ENCODE measurements at places on chromosomes 13 and 19.

DNA sequence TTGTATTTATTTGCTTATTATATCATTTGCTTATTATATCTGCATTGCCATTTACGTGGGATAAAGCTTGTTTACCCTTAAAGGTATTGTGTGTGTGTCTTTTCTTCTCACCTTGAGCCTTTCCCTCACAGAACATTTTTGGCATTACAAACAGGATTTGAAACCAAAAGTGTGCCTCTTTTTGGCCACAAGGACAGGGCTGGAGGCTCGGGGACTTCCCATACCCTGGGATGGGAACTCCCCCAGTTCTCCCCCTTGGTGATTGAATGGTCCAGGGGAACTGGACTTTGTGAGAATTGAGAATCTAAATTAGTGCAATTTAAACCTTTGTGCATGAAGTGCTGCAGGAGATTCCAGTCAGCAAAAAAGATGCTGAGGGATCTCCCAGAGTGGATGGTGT lies 2.4 kb upstream of the ZNF506 start:
- no peak for DNase-seq

- DNase-seq = no peak
Measured at GRCh38 chr19:54905421-54905802, 536 bp upstream of the NCR1 start.

- DNase-seq = peak; percentile 74
Measured at GRCh38 chr13:51645154-51645650, 60.9 kb downstream of the WDFY2 start.

- no peak for DNase-seq
Measured at GRCh38 chr19:7894612-7895309, 6.5 kb downstream of the LRRC8E start.

DNA sequence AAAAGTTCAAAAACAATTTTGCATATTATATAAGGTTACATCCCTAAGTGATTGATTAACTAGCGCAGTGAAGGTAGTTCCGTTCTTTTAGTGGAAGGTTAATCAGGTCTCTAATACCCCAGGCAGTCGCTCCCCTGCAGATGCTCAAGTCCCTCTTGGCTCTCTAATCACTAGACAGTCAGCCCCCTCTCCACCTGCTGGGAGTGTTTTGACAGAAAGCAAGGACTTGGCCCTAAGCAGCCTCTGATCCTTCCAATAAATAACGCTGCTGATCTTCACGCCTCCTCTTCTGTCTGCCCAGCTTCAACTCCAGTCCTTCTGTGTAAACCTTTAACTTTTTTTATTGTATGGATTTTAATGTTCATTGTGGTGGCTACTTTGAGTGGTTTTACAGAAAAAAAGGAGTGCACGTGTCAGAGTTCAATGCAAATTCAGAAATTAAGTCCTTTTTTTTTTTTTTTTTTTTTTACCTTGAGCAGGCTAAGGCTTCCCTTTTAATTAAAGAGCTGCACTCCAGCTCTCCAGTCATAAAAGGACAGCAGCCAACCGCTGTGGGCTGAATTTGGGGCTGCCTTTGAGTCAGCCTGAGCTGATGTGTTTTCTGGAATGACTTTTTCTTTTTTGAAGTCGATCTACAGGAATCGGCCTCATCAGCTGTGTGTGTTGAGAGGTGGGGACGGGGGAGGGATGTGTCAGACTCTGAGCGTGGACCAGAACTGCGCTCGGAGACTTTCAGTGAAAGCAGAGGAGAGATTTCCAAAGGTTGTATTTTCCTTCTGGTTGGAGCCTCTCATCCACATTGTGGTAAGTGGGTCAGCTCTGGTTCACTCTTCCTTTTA lies 33.8 kb upstream of the MYO16 start:
- no peak for DNase-seq

DNA sequence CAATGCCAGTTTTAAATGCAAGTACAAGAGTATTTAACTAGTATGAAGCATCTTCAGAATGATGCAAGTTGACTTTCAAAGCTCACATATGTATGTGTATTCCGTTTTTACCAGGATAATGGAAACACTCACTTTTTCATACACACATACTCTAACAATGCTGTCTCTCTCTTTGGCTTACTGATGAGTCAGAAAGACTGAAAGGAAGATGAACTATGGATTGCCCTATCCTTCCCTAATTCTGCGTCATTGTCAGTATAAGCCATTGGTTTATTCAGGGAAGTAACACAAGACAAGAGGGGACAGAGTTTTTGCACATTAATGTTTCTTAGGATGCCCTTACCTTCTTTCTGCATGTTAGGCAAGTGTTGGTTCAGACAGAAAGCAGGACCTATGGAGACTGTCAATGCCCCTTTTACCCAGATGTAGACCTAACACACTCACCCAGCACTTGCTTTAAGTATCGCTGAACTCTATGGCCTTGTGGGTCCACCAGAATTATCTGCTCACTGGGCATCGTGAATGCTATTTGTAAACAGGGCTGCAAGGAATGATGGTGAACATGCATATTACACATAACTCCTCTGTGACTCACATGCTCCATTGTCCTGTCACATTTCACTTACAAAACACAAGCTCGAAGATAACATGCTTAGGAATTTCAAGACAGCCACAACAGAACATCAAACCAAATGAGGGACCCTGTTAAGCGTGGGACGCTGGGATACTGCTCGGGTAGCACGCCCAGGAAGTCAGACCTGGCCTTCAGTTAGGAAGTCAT lies 10.0 kb upstream of the OXGR1 start:
- peak; percentile 73 for DNase-seq

DNA sequence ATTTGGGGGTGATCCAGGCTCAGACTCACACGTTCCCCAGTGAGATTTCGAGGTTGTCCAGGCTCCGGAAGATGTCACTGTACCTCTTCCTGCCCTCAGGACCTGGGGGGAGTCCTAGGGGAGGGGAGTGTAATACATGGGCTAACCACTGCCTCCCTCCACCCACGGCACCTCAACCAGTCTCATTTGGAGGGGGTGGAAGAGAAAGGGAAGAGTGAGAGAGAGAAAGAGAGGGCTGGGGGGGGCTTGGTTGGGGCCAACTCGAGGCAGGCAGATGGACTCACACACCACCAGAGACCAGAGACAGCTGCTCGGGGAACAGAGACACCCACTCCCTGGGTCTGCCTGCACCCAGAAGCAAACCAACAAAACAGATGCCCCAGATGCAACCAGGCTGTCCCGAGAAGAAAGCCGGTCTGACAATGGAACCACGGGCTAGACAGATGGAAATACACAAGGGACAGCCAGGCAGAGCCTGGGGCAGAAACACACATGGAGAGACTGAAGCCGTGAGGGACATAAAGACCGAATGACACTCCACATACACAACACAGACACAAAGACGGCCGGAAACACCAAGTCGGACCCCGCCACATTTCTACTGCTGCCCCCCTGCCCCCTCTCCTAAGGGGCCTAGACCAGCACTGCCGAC lies 825 bp downstream of the GMIP start:
- no peak for DNase-seq

DNA sequence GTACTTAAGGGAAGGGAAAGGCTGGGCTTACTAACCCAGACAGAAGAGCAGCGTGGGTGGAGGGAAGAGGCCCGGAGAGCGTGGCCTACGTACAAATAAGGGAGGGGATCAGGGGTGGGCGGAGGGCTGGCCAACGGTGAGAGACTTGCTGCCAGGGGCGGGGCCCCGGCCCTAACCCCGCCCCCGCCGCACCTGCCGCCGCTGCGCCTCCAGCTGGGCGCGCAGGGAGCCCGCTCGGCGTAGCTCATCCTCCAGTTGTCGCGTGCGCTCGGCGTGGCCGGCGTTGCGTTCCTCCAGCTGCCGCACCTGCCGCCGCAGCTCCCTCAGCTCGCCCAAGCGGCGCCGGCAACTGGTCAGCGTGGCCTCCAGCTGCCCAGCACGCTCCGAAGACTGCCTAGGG lies 5.7 kb downstream of the HOOK2 start:
- no peak for DNase-seq

DNA sequence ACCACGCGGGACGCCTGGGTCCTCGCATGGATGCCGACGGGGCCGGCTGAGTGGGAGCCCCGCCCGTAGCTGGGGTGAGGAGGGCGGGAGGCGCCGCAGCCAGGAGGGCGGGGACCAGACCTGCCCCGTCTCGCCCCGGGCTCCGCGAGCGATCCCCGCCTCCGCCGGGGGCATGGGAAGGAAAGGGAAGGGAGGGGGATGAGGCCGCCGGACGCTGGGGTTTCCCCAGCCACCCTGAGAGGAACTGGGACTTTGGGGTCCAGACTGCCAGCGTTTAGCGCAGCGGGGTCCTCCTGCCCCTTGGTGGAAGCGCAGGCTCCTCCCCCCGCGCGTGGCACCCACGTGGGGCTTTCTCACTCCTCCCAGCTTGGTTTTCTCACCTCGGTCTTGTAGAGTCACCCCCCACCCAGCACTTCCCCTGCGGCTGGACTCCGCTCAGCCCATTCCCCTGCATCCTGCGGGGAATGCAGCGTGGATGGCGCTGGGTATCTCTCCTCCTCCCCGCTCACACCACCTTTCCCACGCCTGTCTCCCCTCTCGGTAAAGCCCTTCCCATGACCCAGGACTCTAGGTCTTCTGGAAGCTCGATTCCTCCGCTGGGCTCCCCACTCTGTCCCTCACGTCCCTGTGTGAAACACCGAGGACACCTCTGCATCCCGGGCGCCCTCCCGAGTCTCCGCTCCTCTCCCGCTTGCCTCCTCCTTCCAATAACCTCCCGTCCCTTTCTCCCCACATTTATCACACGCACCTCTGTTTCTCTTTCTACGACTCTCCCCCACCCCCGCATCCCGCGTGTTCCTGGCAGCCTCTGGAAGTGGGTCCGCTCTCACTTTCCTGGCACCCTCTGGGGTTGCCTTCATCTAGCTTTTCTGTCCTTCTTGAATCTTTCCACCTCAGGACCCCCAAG lies 2.1 kb downstream of the TGFB1 start:
- DNase-seq = peak; percentile 53

DNA sequence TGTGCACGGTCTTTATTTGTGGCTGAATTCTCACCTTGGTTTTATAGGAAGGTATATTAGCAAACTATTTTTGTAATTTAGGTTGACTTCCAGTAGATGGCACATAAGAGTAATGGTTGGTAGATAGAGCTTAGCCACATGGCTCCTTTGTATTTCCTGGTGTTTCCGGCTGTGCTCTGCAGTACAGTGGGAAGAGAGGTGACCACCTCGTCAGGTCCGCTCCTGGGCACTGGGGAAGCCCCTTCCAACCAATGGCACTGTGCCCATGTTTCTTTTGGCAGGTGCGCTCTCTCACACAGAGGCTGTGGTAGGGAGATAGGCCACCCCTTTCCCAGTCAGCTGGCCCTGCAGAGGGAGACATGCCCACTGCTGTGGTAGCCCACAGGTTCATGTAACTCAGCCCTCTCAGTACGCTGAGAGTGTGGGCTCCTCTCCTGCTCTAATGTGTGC lies 74.3 kb upstream of the ATP12A start:
- peak; percentile 48 for DNase-seq

DNA sequence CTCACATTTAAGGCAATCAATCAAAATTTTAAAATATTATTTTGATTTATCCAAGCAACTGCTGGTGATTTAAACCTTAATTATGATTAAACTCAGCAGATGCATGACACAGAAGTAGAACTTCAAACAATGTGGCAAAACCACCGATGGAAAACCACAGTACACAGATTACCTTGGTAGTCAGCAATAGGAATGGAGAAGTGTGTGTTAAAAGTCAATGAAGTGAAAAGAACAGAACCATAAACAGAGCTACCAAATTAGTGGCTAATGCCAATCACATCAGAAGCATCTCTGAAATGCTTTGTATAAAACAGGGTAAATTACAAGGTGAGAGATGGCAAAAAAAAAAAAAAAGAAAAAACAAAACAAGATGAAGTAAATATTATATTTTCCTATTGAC lies 31.2 kb downstream of the KATNAL1 start:
- DNase-seq = no peak

DNA sequence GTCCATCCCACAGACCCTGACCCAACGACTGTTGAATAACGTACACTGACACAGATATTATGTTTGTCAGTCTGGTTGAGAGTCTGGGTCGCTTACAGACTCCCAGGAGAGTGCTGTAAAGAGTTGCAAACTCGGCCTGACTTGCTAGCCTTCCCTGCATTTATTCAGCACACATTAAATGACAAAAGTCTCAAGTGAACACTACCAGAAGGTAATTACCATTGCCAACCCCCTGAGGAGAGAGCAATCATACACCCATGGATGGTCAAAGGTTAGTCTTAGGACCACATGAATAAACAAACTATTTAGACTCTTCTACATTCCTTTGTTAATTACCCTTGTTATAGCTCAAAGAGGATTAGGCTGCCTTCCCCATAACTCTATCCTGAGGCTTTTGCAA lies 1048.6 kb downstream of the PCDH17 start:
- DNase-seq = no peak

- peak; percentile 25 for DNase-seq
Measured at GRCh38 chr19:40640744-40641143, 39.6 kb downstream of the LTBP4 start.

GRCh38 chr19:45350477-45351058 lies 10.0 kb downstream of the KLC3 start:
- DNase-seq = no peak

DNA sequence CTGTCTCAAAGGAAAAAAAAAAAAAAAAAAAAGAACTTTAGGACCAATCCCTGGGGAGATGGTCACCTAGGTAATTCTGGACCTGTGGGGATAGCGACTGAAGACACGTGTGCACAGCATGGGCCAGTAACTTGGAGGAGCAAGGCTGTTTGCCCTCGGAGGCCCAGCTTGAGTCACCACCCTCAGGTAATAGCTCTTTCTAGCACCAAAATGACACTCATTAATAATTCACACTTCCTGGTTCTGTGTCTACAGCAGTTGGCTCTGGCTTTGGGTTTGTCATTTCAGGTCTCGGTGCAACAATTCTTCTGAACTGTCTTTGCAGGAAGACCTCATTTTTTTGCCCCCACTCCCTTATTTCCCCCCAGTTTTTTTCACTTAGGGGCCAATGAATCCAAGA lies 3.9 kb upstream of the ATP11A start:
- no peak for DNase-seq

- DNase-seq = no peak
Measured at GRCh38 chr13:43864921-43865320, 14.6 kb downstream of the CCDC122 start.

DNA sequence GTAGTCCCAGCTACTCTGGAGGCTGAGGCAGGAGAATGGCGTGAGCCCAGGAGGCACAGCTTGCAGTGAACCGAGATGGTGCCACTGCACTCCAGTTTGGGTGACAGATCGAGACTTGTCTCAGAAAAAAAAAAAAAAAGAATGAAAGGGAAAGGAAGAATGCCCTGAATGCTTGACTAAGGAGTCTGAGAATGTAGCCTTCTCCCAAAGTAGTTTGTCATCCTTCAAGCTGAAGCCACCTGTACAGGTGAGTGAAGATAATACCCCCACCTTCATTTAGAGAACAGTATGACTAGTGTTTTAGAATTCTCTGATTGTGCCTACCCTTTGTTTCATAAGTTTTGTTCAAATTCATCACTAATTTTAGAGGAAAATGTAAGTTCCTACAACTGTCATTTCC lies 5.9 kb downstream of the RCBTB1 start:
- no peak for DNase-seq

GRCh38 chr13:52707375-52707774 lies 32.2 kb downstream of the CNMD start:
- no peak for DNase-seq

DNA sequence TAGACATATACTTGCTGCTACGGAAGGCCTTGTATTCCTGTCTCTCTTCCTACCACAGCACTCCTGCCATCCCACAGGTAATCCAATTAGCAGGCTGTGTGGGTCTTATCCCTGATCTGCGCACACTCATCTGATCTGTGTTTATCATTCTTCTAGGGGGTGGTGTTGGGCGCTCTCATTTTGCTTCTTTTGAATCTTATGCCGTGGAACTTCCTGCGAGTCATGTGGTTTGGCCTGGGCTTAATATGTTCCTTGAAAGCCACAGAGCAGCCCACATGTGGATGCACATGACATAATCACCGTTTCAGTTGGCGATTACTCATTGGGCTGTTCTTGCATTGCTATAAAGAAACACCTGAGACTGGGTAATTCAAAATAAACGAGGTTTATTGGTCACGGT lies 7.5 kb downstream of the RASA3 start:
- DNase-seq = peak; percentile 62

Data from fibroblast of the aortic adventitia (primary cell).